DMS53 (cell line): ENCODE measurements at places on chromosomes 5 and 9.

GRCh38 chr5:444226-444625 lies 1.2 kb downstream of the EXOC3 start:
- no peak for DNase-seq

DNA sequence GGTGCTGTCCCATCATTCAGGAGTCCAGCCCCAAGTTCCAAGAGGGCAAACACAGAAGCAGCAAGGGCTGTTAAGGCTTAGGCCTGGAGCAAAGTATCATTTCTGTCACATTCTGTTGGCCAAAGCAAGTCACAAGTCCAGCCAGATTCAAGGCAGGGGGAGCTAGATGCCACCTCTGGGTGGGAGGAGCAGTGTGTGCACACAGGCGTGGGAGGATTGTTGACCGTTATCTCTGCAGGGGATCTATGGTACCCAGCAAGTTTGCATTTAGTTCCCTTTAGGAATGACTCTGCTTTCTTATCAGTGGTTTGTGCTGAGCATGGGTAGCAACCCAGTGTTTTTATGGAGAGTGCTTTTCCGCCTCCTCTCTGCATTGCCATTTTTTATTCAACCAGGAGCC lies 278.9 kb downstream of the NR3C1 start:
- no peak for DNase-seq

GRCh38 chr9:110427497-110428104 lies 89.9 kb upstream of the TXNDC8 start:
- DNase-seq: peak; percentile 79

GRCh38 chr5:175700991-175701390 lies 43.1 kb downstream of the HRH2 start:
- DNase-seq: peak; percentile 32

DNA sequence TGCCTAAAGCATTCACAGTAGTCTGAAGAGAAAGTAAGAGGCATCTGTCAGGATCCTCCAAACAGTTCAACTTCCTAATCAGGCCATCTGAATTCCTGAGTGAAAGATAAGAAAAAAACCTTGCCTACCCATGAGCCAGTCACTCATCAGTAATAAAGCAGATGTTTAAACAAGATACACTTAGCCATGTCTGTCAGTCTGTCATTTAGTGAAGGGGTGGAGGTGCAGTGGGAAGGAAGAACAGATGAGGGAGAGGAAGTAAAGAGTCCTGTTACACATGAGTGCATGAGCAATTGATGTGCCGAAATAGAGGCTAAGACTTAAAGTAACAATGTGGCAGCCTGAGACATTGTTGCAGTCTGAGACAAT lies 29.9 kb upstream of the DMRTA1 start:
- DNase-seq: peak; percentile 5

- DNase-seq: no peak
These were observed 12.8 kb downstream of the UBE2B start for GRCh38 chr5:134383980-134384697.

GRCh38 chr5:33120671-33121070 lies 320.1 kb upstream of the TARS1 start:
- no peak for DNase-seq

GRCh38 chr9:121945281-121945680 lies 147.8 kb downstream of the TTLL11 start:
- no peak for DNase-seq

DNA sequence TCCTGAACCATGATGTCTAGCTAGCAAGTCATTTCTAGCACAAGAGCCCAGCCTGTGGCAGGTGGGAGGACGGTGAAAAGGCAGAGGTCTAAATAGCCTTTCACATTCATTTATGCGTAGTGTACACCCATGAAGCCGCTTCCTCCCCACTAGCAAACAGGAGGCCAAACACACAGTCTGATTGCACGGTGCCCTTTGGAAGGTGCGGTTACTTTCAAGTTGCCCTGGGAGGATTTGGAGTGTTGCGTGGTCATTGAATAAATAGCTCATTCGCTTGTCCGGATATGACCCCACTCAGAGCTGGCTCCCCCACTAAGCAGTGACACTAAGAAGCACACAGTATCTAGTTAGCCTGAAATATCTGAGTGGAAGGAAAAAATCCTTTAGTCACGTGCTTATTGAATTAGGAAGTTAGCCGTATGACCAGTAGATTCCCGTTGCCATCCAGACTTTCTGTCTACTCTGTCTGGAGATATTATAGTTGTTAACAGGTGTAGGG lies 664 bp upstream of the ARSB start:
- DNase-seq: peak; percentile 90

GRCh38 chr5:56838409-56839039 lies 23.2 kb downstream of the MAP3K1 start:
- peak; percentile 71 for DNase-seq

DNA sequence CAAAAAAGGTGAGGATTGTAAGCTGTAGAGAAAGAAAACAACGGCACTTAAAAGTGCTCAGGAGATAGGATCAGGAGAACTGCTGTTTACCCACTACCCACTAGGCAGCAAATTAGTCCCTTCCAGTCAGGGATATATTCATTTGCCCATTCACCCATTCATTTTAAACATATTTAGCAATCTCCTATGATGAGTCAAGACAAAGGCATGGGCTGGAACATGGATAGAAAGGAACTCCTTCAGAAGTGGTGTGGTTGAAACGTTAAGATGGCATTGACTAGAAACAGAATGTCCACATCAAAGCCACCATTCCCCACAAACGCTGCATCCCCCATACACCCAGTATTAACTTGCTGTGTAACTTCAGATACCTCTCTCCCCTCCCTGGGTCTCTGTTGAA lies 225.7 kb downstream of the ASTN2 start:
- no peak for DNase-seq

DNA sequence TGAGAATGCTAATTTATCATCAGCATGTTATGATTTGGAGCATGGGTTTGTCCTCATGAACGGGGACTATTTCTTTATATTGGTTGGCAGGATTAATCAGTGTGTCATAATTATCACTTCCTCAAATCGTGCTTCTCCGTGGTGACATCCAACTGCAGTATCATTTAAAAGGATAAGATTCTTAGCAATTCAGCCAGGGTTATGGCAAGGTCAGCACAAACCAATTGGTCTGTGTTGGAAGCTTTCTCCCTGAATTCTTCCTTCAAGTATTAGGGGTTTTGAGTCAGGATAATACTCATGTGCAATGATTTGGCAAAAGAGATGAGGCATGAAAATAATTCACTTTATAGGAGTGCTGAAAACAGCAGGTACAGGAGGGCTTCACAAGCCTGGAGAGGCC lies 5.5 kb upstream of the CAMLG start:
- no peak for DNase-seq

DNA sequence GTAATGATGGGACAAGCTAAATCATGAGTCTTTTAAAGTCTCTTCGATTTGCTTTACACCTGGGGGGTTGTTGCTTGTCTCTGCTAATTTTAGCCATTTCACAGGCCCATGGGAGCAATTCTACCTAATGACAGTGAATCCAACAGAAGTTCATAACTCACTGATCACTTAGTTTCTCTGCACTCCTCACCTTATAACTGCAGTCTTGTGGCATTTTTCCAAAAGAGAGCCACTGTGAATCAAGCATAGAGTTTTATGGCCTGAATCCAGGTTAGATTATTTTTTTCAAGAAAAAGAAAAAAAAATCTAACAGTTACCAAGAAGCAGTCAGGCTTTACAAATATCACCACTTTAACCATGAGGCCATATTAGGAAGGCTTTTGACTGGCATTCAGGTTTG lies 1.5 kb upstream of the IL7R start:
- no peak for DNase-seq

GRCh38 chr5:93117751-93118531 lies 463.1 kb downstream of the NR2F1-AS1 start:
- DNase-seq: no peak

DNA sequence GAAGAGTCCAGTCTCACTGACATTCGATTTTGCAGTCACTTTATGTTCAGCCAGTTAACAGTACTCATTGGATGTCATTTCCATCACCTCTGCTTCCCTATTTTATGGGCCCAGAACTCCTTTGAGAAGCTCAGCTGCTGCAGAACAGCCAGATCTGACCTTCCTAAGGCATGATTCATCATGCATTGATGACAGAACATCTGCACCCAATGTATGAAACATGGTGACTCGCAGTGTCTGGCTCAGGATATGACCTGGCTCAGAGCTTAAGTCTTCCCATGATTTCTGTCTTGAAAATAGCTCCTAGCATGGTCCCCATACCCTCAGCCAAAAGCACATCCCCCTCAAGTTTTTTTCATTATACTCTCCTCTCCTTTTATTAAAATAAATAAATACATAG lies 92.6 kb upstream of the TRIM32 start:
- peak; percentile 12 for DNase-seq

DNA sequence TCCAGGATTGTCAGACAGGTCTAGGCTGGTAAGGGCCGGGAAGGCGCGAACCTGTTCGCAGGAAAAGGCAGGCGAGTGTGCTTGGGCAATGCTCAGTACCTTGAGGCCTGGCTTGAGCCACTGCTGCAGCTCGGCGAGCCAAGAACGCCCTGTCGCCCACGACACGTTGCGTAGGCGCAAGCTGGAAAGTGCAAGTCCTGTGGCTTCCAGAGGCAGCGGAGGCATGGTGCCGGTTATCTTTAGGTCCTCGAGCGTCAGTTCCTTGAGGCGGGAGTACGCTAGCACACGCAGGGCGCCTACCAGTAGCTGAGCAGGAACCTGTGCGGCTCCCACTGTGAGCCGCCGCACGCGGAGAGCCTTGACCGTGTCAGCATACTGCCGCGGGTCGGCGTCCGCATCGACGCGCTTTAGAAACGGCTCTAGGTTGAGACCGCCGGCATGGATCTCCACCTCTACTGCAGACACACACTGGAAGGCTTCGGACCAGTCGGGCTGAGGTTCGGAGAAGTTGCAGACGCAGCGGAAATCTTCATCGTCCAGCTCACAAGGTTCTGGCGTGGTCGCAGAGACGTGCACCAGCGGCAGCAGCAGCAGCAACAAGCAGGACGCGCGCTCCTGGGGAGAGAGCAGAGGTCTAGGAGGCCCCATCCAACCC lies 482 bp downstream of the CD14 start:
- peak; percentile 88 for DNase-seq

DNA sequence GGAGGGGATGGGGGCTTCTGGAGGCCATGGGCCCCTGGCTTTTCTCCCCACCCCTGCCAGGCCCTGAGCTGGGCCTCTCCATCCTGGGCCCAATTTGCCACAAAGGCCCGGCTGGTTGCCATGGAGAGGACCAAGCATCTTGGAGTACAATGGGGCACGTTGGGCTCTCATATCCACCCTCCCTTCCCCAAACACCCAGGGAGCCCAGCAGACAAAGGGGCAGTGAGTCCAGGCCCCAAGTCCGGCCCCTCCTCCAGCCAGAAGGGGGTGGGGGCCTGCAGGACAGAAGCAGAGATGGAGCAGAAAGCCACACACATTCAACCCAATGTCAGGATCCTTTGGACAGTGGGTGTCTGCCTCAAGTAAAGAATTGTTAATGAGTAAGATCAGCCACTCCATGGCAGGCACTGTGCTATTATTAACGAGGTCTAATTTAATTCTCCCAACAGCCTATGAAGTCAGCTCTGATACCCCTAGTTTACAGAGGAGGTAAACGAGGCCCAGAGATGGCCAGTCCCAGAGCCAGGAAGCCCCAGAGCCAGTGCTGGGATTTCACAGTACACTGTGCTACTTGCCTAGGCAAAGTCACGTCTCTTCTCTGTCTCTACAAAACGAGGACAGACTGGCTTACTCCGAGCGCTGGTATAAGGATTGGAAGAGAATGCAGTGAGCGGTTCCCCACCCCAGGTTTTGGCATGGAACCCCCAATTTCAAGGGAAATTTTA lies 2.3 kb downstream of the CRB2 start:
- DNase-seq: peak; percentile 25

DNA sequence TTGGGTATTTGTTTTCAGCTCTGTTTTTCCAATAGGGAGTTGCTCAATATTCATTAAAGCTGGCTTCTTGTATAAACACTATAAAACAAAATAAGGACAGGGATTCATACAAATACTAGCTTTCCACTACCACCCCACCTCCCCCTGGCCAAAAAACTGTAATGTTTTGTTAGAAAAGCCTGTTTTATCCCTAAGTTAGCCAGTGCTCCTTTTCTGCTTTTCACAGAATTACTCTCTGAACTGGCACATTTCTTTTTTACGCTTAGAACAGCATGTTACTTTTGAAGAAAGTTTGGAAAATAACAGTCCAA lies 147.4 kb upstream of the DMRT1 start:
- no peak for DNase-seq

- no peak for DNase-seq
These were observed 134.9 kb downstream of the GABBR2 start for GRCh38 chr9:98573749-98574278.

- DNase-seq: no peak
These were observed 2.7 kb upstream of the CNTFR start for GRCh38 chr9:34591917-34592866.

- DNase-seq: peak; percentile 42
These were observed 29.4 kb upstream of the TTLL11 start for GRCh38 chr9:122122468-122122867.

- no peak for DNase-seq
These were observed 88.6 kb downstream of the ZNF354C start for GRCh38 chr5:179148703-179149170.

GRCh38 chr5:19322716-19323485 lies 665.1 kb downstream of the CDH18 start:
- peak; percentile 85 for DNase-seq

DNA sequence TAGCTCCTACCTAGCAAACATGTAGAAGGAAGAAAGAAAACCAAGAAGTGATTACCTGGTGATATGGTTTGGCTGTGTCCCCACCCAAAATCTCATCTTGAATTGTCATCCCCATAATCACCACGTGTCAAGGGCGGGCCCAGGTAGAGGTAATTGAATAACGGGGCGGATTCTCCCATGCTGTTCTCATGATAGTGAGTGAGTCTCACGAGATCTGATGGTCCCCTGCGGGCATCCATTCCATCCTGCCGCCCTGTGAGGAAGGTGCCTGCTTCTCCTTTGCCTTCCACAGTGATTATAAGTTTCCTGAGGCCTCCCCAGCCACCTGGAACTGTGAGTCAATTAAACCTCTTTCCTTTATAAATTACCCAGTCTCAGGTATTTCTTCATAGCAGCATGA lies 27.4 kb upstream of the ANKRD34B start:
- DNase-seq: no peak

DNA sequence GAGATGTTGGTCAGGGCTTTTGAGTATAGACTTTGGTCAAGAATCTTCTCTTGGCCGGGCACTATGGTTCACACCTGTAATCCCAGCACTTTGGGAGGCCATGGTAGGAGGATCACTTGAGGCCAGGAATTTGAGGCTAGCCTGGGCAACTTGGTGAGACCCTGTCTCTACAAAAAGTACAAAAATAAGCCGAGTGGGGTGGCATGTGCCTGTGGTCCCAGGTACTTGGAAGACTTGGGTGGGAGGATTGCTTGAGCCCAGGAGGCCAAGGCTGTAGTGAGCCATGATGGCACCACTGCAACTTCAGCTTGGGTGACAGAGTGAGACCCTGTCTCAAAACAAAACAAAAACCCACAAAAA lies 57.5 kb downstream of the ACER2 start:
- DNase-seq: no peak

GRCh38 chr9:123543492-123543891 lies 187.5 kb downstream of the CRB2 start:
- no peak for DNase-seq

DNA sequence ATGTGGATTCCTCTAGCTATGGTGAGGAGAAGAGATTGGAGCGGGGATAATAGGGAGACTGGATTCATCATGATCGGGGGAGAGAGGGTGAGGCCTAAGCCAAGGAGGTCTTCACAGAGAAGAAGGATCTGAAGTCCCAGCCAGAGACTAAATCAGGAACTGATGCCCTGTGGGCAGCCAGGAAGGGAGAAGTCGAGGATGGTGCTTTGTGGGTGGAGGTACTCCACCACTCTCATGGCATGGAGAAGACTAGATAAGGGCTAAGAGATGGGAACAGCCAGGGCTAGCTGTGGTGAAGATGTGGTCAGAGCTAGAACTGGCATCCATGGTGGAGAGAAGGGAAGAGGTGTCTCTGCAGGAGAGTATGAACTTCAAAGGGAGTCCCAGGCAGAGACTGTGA lies 3.0 kb upstream of the RGS14 start:
- DNase-seq: no peak
